Stimulated activated CD8-positive, alpha-beta memory T cell treated with anti-CD3 and anti-CD28 coated beads, Interleukin-2, amount 100 ng/mL, for 1 hour (primary cell): ENCODE measurements at places on chromosomes 1 and 21.

- DNase-seq: no peak
Measured at GRCh38 chr1:107687849-107688753, 276.9 kb downstream of the VAV3 start.

GRCh38 chr1:70675737-70676156, 264.7 kb downstream of the CTH start:
- DNase-seq: no peak

DNA sequence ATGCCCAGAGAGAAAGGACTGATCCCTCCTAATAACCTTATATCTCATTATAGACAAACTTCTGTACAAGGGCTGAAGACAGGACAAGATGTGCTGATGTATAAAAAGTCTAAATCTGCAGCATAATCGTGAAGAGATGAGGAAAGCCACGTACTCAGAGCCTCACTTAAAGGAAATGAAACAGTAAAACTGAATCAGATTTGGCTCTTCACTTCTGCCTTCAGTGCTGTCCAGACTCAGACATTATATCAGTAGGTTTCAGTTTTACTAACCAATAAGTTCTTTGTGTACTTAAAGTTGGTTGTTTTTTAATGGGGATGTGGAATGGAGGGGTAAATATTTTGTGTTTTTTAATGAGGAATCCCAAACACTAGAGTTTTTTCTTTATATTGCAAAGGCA, 45.3 kb upstream of the RGS1 start:
- no peak for DNase-seq

- DNase-seq: no peak
Measured at GRCh38 chr1:107896936-107897335, 68.0 kb downstream of the VAV3 start.

DNA sequence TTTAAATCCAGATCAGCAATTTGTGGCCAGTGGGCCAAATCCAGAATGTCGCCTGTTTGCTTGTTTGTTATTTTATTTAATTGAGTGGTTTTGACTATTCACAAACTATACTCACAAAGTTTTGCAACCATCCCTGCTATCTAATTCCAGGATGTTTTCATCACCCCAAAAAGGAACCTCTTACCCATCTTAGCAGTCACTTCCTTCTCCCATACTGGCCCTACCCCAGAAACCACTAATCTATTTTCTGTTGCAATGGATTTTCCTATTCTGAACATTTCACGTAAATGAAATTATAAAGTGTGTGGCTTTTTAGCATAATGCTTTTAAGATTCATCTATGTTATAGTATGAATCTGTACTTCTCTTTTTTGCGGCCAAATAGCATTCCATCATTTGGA, 41.3 kb downstream of the WDTC1 start:
- DNase-seq: no peak

DNA sequence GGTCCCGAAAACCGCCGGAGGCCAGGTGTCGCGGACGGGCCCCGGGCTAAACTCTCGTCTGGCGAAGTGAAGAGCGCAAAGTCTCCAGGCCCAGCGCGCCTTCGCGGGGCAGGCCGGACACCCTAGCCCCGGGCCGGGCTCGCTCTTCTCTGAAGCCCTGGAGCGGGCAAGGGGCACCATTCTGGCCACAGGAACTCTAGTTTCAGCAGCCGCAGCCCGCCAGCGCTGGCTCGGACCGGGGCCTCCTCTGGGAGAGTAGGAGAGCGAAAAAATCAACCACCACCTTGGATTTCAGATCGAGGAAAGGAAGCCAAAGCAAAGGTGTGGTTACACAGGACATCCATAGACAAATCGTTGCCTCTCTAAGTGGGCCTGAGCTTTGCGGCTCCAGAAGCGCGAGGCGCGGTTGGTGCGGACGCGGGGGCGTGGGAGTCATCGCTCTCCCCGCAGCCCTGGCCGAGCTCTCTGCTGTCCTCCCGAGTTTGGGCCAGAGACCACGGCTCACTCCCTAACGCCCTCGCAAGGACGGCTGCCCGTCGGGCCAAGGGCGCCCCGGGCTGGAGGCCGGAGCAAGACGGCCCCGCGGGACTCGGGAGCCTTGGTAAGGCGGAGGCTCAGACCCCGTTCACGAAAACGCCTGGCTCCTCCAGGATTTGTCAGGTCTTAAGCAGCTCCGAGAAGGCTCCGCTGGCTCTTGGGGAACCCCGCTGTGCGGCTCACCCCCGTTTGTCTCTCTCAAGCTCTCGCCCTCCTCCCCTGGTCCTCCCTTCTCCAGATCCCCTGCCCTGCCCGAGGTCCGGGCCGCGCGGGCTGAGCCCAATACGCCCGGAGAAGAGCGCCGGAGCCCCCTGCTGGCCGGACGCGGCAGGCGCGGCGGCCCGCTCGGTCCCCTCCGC, 132.9 kb upstream of the DPYD start:
- no peak for DNase-seq

- no peak for DNase-seq
Measured at GRCh38 chr1:10400013-10400412, 1.1 kb downstream of the PGD start.

GRCh38 chr1:178161516-178161915, 67.6 kb downstream of the RASAL2 start:
- DNase-seq: no peak

DNA sequence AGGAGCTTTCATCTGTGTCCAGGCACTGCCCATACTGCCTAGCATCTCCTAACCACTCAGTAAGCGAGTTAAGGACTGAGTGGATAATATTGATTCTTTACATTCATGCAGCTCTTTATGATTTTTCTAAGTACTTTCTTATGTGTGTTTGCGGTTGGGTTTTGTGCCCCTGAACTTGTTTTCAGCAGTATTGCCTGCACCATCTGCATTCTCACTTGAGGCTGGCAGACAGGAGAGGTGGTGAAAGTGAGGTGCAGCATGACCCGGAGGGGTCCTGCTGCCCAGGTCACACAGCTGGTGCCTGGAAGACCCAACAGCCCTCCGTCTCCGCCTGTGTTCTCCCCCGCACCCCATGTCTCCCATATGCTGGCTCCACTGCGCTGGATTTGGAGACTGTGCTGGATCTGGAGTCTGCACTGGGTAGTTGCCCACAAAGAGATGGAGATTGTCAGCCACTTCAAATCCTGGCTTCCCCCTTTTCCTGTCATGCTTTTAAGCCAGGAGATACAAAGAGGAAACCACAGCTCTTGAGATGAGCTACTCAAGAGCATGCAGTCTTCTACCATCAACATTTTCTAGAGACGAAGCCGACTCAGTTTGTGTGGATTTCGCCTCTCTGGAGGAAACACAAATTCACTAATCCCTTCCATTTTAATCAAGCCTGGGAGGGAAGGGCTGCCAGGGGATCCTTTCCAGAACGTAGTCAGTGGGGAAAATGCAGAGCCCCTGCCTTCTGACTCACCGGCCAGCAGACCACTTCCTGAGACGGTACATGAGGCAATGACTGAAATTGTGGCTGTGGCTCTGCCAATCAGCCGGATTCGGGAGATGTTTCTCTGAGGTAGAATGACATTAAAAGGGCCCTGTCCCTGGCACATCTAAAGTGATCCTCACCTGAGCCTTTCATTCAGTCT, 71.7 kb upstream of the ANGPTL1 start:
- DNase-seq: no peak

- no peak for DNase-seq
Measured at GRCh38 chr1:236921610-236922009, 82.6 kb downstream of the MT1HL1 start.

DNA sequence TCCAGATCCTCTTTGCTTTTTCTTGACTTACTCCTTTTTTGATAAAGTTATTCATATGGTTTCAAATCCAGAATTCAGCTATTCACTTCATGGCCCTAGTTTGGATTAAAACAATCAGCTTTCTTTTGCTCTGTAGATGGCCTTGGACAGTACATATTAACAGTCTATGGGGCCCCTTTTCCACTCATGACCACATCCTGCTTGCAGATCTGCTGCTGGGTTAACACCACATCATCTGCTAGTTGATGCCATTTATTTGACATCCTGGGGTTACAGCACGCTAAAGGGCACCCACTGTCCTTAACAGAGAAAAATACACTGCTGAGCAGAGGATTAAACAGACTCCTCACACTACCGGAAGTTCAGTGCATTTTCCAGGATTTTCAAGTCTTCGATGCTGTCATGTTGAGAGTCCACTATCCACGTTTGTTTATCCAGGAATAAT, 941 bp upstream of the IFI16 start:
- peak; percentile 53 for DNase-seq

DNA sequence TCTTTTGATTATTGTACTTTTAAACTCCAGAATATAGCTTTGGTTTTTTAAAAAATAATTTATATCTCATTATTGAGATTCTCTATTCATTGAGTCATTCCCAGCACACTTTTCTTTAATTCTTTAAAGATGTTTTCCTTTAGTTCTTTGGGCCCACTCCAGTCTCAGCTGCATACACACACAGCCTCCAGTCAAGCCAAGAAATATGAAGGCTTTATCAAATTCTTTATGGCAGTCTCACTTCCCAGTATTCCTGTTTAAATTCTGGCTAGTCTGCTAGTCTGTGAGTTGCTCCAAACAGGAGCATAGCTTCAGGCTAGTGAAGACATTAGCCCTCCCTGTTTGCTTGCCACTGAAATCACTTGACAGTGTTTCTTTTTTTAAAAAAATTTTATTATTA, 61.2 kb downstream of the CRP start:
- no peak for DNase-seq

GRCh38 chr21:22691658-22692057, 1693.4 kb downstream of the NCAM2 start:
- no peak for DNase-seq
